ENCODE measurements at places on chromosomes 6 and 20.

DNA sequence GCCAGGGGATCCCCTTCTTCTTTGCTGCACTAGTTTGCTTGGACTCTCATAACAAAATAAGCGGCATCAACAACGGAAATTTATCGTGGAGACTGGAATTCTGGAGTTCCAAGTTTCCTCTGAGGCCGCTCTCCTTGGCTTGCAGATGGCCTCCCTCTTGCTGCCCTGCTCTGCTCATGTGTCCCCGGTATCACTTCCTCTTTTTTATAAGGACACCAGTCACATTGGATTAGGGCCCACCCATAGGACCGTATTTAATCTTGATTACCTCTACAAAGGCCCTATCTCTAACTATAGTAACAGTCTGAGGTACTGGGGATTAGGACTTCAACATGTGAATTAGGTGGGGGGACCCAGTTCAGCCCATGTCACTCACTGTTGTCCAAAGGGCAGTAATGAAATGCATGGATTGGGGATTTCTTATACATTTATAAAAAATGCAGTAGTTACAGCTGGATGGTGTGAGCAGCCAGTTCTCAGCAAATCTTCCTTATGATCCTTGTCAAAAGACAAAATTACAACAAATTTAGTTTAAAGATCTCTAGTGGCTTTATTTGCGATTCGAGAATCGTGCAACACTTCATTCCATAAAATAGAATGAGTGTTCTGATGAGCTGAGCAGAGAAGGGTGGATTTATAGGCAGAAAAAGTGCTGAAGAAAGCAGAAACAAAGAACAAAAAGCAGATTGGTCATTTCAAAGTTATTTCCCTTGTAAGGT, 59.3 kb upstream of the AKAP12 start:
- no peak for DNase-seq

- no peak for DNase-seq
These were observed 2.5 kb downstream of the TMEM63B start for GRCh38 chr6:44129841-44130322.

- DNase-seq = no peak
These were observed 33.3 kb upstream of the LAMA4 start for GRCh38 chr6:112287577-112288225.

- DNase-seq = peak; percentile 15
These were observed 31.4 kb downstream of the FYN start for GRCh38 chr6:111841822-111842221.

- DNase-seq = peak; percentile 88
These were observed 36.2 kb downstream of the GNAS start for GRCh38 chr20:58888521-58889333.

Measured in AG08396 (cell line).